T follicular helper cell (primary cell): ENCODE measurements at places on chromosomes 4 and X.
A peak's percentile ranks its signal among the peaks of the same experiment; 100 is the strongest.

DNA sequence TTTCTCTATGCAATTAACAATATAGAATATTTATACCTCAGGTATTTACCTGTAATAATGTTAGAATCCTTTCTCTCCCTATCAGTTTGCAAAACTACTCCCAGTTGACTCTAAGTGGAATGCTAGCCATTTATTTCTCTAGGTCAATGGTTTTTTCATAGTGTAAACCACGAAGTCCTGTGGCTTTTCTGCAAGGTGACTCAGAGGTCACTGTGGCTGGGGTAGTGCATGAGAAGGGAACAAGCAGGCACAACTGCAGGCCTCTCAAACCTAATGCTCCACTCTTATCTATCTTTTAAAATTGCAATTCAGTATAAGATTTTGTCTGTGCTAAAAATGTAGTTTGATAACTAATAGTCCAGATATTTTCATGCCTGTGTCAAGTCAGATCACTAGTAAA is 159.4 kb downstream of the ANTXR2 start:
- DNase-seq = no peak

DNA sequence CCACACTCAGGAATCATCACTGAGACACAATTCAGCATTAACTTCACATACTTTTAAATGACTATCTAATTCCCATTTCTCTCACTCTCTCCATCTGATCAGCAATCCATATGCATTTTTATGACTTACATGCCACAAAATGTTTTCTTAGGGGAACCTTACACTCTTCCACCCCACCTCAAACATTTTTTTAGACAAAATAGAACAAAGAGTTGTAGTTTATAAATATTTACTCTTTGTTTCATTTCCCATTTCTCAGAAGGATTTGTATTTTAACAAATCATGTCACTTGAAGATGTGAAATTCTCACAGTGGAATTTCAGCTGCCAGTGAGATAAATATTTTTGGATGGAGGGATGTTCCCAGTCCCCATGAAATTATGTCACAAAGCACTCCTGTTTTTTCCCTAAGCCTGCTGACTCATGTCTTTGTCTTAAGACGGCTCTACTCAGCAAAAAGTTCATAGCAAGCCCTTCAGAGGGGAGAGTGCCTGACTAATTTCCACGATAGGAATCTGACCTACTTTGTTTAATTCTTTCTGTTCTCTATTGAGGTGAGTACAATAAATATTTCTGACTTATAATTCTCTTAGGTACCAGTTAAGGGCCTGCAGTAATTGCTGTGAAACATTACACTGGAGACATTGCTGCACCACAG is 257.7 kb downstream of the THOC2 start:
- DNase-seq = no peak

DNA sequence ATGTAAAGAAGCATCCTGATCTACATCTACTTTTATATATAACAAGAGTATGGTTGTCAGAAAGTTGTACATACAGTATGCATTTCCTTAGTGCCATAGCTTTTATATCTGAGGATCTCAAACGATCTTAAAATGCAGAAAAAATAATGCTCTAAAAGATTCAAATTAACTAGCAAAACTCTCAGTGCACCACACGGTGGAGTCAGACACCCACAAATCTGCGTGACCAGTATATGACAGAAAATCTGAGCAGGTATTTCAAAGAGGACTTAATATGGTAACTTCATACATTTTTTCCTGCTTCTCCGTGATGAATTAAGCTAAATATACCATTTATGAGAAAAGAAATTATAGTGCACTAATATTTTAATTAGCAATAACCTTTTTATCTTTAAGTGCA is 803.0 kb downstream of the DMD start:
- DNase-seq = no peak

DNA sequence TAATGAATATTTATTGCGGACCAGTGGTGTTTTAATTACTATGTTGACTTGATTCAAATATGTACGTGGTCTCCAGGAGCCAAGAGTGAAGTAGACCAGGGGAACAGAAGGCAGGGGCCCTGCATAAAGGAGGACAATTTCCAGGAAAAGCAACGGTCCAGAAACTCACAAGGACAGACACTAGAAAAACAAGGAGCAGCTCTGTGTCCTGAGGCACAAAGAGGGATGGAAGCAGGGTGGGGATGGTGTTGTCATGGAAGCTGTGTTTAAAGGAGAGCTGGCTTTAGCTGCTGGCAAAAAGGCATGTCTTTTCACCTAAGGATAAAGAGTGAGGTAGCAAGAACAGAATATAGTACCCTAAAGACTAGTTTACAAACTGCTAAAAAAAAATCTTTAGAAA is 254.1 kb upstream of the TENM3 start:
- no peak for DNase-seq

- DNase-seq = no peak
These were observed 436.8 kb upstream of the PCDH7 start for GRCh38 chr4:30283336-30283735.

GRCh38 chr4:126843492-126844067 is 789.2 kb upstream of the INTU start:
- no peak for DNase-seq

- no peak for DNase-seq
These were observed 142.6 kb downstream of the CORIN start for GRCh38 chr4:47695260-47695659.

GRCh38 chr4:125891597-125892258 is 577.0 kb downstream of the FAT4 start:
- DNase-seq = no peak

GRCh38 chr4:100754751-100755150 is 236.9 kb upstream of the EMCN start:
- DNase-seq = no peak

GRCh38 chr4:98565681-98566301 is 92.6 kb downstream of the TSPAN5 start:
- DNase-seq = no peak

DNA sequence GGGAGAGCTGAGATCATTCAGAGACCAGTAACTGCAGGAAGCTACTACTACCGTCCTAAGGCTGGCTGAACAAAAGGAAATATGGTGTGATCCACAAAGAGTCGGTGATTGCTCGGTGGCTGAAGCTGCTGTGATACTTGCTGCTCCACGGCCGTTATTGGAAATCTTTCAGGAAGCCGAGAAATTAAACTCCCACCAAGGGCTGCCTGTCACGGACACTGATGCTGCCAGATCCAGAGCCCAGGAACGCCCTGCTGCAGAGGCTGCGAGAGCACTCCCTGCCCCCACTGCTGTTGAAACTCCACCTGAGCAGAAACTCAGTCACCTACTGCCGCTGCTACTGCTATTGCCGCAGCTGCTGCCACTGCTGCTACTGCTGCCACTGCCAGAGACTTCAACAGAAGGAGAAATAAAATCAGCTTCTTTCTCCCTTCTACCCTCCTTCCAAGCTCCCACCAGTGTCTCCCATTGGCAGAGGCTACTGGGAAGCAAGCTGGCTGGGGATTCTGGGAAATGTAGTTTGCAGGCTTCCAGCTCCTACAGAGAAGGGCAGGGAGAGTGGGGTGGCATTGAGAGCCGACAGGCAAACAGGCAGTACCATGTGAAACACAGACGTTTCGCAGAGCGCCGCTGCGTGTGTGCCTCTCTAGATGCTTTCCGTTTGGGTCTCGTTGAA is 126.0 kb upstream of the ENPP6 start:
- DNase-seq = peak; percentile 6

DNA sequence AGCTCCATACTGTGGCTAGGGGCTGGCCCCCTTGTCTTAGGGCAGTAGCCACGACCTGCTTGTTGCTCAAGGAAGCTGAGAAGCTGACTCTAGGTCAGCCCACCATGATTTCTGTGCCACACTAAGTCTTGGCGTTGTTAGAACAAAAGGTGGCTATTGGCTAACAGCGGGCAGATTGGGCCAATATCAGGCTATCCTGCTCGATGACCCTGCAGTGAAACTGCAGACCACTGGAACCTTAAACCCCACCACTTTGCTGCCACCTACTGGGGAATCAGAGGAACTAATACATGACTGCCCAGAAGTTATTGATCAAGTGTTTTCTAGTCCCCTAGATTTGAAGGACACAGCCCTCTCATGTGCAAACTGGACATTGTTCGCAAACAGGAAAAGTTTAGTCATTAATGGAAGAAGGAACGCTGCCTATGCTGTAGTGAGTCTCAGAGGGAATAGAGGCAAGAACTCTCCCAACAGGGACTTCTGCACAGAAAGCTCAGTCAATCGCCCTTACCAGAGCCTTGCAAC is 17.0 kb upstream of the PAPSS1 start:
- DNase-seq = peak; percentile 10

- no peak for DNase-seq
These were observed 34.6 kb upstream of the FGF16 start for GRCh38 chrX:77412631-77413030.

GRCh38 chr4:105588252-105588651 is 35.8 kb downstream of the ARHGEF38 start:
- no peak for DNase-seq

- DNase-seq = no peak
These were observed 34.7 kb downstream of the LUZP4 start for GRCh38 chrX:115324194-115324593.

- no peak for DNase-seq
These were observed 890.0 kb upstream of the FRG1 start for GRCh38 chr4:189050643-189051042.

DNA sequence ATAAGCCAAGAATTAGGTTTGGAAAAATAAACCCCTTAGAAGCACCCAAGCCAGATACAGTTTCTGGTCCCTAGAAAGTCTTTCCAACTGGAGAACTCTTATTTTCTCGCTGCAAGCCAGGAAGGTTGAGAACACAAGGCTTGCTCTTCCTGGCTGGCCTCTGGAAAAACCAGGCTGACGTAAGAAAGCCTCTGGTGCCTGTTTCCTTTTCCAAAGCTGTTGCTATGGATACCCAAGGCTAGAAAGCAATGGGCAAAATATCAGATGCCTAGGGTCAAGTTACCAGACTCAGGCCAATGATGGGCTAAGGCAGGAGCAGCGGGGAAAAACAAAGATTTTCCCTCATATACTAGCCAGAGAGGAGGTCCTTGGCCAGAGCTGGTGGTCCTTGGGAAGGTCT is 281.6 kb downstream of the KLHL13 start:
- DNase-seq = no peak

- DNase-seq = no peak
These were observed 116.9 kb downstream of the COL25A1 start for GRCh38 chr4:109185548-109185947.

- no peak for DNase-seq
These were observed 147.6 kb downstream of the PPP3CA start for GRCh38 chr4:101199507-101200285.

DNA sequence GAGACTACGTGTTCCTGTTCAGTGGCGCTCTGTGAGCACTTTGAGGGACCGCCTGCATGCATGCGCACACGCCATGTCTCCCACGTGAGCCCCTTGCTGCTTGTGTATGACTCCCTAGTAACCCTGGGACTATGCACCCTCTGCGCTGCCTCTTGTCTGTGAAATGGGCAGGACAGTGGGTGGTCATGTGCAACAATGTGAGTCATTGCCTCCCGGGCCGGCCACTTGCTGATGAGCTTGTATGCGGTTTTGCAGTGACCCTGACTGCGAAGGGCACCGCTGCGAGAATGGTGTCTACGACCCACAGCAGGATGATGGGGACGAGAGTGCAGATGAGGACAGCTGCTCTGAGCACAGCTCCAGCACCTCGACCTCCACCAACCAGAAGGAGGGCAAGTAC is 61.4 kb downstream of the TNIP2 start:
- DNase-seq = no peak

GRCh38 chr4:180542445-180543100 is 1700.6 kb upstream of the TENM3 start:
- DNase-seq = no peak

DNA sequence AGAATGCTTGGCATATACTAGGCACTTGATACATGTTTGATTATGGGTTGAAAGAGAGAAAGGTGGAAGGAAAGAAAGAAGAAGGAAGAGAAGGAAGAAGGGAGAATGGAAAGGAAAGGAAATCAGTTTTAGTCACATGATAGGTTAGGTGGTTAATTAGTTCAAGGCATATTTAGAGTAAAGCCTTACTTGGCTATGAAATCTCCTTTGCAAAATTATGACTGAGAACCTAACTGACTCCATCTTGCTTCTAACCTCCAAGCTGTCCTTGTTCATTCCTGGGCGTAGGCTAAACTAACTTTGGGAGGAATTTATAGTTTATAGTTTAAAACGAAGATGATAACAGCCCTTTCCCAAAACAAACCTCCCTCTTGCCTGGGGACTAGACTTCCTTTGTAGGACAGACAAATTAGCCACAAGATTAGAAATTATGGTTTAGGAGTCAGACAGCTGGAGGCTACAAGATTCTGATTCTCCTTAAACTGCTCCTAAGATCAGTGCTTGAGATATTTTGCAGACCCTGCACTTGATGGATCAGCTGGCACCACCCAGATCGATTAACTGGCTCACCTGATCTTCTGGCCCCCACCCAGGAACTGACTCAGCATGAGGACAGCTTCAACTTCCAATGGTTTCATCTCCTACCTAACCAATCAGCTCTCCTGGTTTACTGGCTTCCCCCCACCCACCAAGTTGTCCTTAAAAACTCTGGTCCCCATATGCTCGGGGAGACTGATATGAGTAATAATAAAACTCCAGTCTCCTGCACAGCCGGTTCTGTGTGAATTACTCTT is 55.0 kb downstream of the TXK start:
- no peak for DNase-seq

DNA sequence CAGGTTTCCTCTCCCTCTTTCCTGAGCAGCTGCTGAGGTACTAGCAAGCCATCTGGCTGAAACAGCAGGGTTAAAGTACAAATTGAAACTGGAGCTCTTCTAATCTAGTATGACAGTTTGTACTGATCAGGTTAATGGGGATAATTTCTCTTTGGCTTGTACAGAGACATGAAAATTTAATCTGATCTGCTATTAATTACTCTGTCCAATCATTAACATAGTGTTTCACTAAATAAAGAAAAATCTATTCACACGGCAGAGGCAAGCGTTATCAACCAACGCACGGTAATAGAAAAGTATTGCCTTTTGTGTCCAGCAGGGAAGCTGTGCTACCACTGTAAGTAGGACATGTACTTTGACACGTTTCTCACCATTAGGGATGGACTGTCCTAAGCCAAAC is 71.1 kb downstream of the IGSF1 start:
- no peak for DNase-seq

- DNase-seq = no peak
These were observed 67.8 kb downstream of the NAA11 start for GRCh38 chr4:79257953-79258613.

DNA sequence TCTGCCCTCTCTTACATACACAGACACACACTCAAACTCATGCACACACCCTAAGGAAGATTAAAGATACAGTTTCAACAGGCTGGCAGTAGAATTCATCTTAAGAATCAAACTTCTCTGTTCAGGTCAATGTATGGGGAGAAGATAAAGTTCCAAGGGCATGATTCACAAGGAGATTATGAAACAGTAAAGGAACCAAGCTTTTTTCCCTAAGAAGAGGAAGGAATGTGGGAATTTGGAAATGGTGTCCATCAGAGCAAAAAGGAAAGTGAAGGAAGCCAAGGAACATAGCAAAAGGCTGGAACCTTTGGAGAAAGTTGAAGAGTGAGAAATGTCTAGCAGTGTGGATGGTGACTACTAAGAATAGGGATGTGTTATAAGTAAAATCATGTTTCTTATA is 191.0 kb upstream of the NPY2R start:
- DNase-seq = no peak
